ENCODE measurements at places on chromosomes 12 and 14.

- no peak for DNase-seq
Observed at GRCh38 chr12:89597770-89598169, 71.9 kb upstream of the POC1B start.

DNA sequence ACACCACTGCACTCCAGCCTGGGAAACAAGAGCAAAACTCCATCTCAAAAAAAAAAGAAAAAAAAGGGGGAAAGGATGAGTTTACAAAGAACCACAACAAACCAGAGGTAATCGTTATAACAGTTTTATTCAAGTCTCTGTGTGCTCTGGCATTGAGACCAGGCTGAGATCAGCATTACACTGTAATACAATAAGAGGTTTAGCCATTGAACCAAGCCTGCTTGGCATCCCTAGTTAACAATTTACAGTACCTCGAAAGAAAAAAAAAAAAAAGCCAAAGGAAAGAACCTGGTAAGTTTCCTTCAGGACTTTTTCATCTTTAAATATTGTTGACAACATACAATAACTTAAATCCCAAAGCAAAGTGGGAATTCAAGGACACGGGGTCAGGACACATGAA, 80.7 kb downstream of the TTC9 start:
- no peak for DNase-seq

- no peak for DNase-seq
Observed at GRCh38 chr12:120844768-120845449, 59.2 kb downstream of the SPPL3 start.

DNA sequence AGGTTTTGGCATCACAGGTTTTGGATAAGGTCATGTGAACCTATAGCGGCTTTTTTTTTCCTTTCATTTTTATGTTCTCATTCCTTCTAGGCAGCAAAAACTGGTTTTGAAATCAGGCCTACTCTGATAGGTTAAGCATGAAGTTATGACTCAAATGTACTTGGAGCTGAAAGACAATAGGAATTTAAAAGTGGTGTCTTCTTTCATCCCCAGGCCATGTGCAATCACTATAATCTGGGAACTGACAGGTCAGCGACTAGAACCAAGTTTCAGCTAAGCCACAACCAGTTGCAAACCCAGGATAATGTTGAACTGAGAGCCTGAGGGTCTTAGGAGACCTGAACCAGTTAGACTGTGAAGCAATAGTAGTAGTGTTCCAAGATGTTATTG, 74.3 kb downstream of the ANO6 start:
- DNase-seq = no peak

- DNase-seq = no peak
Observed at GRCh38 chr12:112568641-112569040, 149.9 kb downstream of the PTPN11 start.

All from C1 segment of cervical spinal cord (tissue), 14 donors.